ENCODE measurements at places on chromosomes 1 and 21.
A peak's percentile ranks its signal among the peaks of the same experiment; 100 is the strongest.

DNA sequence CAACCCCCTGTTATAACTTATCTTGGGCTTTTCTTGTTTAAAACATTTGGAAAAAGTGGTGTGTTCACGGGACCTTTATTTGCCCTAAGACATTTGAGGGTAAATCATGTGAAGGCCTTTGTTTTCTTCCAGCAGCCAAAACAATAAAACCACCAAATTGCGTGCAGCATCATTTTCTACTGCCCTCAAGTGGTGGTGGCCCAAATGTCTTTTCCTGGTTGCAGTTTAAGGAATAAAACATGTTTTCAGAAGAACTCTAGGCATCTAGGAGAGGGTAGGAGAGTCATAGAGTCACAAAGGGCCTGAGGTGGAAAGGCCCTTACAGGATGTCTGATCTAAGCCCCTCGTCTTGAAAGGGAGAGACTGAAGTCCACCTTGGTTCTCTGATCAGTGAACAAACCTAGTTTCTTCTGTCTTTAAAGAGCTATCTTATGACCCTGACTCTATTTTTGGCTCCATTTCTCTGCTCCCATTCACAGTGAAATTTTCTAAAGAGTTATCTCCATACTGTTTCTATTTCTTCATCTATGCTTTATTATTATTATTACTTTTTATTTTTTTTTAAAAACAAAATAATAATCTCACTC, 16.0 kb upstream of the EPS15 start:
- peak; percentile 60 for DNase-seq

DNA sequence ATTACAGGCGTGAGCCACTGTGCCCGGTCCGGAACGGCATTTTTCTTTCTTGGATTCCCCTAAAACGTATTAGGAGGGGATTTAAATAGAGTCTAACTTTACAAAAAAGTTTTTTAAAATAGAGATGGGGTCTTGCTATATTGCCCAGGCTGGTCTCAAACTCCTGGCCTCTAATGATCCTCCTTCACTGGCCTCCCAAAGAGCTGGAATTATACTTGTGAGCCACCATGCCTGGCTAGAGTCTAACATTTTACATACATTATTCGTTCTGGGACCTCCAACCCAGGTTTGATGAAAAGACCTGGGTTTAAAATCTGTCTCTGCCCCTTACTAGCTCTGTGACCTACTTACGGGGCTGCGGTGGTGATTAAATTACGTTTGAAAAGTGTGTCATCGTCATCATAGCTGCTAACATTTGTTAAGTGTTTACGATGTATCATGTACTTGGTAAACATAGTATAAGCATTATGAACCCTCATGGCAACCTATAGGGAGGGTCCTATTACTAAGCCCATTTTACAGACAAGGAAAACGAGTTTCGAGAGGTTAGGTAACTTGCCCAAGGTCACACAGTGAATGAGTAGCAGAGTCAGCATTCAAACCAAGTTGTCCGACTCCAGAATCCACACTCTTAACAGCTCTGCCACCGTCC, 24.5 kb downstream of the PLEKHM2 start:
- no peak for DNase-seq

GRCh38 chr1:8539683-8540082, 221.8 kb downstream of the SLC45A1 start:
- no peak for DNase-seq

- DNase-seq = peak; percentile 48
Measured at GRCh38 chr1:6208723-6209660, 3.1 kb downstream of the RNF207 start.

DNA sequence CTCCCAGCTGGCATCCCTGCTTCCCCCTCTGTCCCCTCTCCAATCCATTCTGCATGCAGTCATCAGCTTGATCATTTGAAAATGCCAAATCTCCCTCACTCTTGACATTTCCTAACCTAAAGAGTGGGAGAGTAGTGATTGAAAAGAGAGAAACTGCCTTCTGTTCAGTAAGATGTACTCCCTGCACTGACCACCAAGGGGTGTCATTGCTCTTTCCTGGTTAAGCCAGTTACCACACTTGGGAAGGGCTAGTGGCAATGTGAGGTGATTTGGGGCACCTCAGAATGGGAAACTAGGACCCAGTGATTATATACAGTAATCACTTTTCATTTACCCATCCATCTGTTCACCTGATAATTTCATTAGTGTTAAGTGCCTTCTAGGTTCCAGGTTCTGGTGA, 6.9 kb upstream of the TMEM269 start:
- DNase-seq = peak; percentile 29

GRCh38 chr1:225427235-225428067, at the start of gene LBR:
Gene LBR (minus strand): TSS chr1:225428038. CDS start chr1:225424075, 3,963 bp downstream.
- no peak for DNase-seq

DNA sequence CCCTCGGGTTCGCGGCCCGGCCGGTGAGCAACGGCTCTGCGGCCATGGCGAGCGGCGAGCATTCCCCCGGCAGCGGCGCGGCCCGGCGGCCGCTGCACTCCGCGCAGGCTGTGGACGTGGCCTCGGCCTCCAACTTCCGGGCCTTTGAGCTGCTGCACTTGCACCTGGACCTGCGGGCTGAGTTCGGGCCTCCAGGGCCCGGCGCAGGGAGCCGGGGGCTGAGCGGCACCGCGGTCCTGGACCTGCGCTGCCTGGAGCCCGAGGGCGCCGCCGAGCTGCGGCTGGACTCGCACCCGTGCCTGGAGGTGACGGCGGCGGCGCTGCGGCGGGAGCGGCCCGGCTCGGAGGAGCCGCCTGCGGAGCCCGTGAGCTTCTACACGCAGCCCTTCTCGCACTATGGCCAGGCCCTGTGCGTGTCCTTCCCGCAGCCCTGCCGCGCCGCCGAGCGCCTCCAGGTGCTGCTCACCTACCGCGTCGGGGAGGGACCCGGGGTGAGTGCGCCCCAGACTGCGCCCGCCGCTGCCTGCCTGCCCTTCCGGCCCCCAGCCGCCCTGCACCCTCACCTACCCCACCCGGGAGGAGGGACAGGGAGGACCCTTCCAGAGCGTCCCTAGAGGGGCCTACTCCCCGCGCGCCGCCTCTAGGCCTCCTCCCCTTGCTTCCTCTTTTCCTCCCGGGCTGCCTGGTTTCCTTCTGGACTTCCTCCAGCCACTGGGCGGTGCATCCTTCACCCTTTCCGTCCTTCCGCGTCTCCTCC, at the start of gene RNPEP:
TSS of gene RNPEP (plus strand) at position 26 of the 757 bp plus-strand sequence. CDS start at position 45, 19 bp downstream.
- DNase-seq = peak; percentile 60

DNA sequence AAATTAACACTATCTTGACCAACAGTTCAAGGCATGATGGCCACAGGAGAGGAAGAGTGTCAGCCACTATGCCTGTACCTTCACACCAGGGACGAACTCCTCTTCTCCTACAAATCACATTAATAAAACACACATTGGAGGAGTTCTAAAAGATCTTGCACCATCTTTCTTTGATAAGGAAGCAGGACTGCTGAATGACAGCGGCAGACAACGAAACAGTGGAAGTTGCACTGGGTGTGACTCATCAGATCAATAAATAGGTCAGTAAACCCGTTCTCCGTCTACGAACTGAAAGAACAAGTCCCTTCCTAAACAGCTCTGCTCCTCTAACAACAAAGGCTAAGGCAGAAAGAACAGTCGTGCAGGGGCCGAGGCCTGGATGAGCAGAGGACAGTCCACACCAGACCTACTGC, 23.1 kb downstream of the UBE2G2 start:
- DNase-seq = no peak

DNA sequence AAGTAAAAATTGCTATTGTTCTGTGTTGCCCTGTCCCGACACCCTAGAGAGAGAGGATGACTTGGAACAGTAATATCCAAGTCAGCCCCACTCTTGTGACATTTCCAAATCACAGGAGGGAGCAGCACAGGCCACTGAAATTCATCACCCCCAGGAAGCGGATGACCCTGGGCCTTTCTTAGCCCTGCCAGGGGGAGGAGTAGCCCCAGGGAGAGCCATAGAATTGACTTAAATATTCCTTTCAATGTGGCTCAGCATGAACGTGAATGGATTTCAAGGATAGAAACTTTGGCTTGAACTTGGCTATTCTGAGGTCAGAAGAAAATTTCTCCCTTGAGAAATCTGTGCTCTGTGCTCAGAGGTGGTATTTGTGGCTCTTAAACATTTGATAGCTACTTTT, 80.6 kb downstream of the CENPF start:
- DNase-seq = no peak

GRCh38 chr1:37362594-37363385, 111.6 kb upstream of the ZC3H12A start:
- no peak for DNase-seq

- DNase-seq = no peak
Measured at GRCh38 chr1:228941666-228942065, 206.4 kb downstream of the RHOU start.

DNA sequence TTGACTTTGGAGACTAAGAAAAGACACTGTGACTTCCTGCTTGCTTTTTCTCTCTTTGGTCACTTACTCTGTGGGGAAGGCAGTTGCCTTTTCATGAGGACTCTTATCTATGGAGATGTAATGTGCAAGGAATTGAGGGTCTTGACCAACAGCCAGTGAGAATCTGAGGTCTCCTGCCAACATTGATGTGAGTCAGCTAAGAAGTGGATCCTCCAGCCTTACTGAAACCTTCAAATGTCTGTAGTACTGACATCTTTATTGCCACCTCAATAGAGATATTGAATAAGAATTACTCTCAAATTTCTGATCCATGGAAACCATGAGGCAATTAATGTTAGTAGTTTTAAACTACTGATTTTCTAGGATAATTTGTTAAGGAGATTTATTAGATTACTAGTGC, 598.4 kb downstream of the ADGRL2 start:
- DNase-seq = peak; percentile 66

GRCh38 chr1:172609528-172609927, 49.4 kb upstream of the FASLG start:
- DNase-seq = peak; percentile 11

DNA sequence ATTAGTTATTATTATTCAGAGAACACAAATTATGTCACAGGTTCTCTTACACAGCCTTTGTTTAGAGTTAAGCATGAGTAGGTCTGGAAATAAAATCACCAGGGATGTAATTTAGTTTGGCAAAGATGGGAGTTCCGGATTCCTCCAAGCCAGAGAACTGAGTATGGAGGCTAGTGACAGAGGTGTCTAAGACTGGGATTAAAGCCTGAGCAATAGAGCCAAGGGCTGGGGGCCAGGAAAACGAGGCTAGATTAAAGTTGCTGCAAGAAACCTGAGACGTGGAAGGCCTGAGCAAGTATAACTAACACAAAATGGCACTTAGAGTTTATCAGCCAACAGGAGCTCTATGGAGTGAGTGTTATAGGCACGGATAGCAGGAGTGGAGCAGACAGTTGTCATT, 381.6 kb downstream of the SRGAP2C start:
- DNase-seq = no peak

DNA sequence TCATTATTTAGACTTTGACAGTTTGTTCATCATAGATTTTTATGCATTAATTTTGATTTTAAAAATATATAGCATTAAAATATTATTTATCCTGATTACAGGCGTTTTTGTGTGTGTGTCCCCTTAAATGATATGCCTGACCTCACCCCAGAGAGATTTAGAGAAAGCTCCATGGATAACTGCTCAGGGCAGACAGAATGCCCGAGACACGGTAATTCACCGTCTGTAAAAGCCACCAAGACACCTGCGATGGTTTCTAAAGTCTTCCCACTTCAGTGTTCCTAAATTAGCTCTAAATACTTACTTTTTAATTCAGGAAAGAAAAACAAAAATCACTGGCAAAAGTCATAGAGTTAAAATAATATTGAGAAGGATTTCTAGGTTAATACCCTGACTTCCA, 350.6 kb upstream of the RUNX1 start:
- DNase-seq = no peak

- DNase-seq = peak; percentile 92
Measured at GRCh38 chr1:229940684-229941083, 126.4 kb upstream of the GALNT2 start.

- no peak for DNase-seq
Measured at GRCh38 chr1:215667761-215668160, 100.7 kb downstream of the KCTD3 start.

DNA sequence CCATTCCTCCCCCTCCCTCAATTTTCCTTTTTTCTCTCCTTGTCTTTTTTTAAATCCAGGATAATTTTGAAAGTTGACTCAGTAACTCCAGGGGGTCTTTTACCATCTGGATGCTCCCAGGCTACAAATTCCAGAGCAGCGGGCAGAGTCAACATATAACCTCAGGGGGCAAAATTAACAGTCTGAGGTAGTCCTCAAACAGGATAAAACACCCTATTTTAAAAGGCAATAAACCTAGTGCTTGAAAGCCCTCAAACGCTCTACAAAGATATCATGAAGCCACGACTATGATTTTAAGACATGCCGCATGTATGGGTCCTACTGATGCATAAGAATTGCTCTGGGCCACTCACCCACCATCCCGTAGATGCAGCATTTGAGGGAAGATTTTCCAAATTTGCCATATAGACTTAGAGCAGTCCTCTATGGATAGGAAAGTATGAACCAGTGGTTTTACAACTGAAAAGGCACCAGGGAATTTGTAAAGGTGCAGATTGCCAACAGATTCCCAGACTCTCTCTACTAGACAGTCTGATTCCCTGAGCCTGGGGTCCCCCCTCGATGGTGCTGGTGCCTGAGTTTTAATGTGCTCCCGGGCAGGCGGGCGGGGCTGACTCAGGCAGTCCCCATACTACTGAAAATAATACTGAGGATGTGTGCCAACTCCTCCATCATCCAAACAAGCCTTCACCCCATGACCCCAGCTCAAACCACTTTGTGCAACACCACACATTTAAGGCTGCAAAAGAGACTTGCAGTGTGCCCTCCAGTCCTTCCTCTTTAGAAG, 37.2 kb downstream of the PTPN14 start:
- DNase-seq = peak; percentile 38

GRCh38 chr1:21496886-21497285, 12.3 kb upstream of the ALPL start:
- DNase-seq = no peak
